ENCODE measurements at places on chromosomes 1 and 21.

DNA sequence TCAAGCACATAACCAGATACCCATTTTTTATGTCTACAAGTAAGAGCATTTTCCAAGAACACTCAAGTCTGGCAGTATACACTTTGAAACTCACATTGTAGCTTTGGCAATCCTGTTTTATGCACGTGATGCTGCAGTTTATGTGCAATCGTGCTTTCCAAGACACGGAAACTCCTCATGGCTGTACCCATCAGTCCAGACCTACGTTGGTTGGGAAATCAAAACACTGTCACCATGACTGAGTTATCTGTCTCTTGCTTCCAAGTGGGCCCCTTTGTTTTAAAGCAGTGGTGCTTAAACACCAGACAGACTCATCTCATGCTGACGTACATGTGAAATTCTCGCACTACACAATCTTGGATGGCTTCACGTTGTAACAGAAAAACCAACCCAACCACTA lies 192.8 kb downstream of the LTN1 start:
- no peak for DNase-seq

DNA sequence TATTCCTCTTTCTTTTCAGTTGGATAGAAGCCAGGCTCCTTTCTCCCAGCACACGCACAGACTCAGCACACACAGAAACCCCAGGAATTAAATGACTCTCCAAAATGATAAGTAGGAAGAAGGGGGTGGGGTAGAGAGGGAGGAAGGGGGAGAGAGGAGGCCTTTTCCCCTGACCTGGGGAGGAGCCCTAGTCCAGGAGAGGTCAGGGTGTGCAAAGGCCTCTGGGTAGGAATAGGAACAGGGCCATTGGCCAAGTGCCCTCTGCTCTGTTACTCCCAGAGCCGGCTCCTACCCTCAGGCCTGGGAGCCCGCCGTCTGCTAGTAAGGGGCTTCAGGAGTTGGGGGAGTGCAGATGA lies 35.6 kb upstream of the PUM1 start:
- no peak for DNase-seq

DNA sequence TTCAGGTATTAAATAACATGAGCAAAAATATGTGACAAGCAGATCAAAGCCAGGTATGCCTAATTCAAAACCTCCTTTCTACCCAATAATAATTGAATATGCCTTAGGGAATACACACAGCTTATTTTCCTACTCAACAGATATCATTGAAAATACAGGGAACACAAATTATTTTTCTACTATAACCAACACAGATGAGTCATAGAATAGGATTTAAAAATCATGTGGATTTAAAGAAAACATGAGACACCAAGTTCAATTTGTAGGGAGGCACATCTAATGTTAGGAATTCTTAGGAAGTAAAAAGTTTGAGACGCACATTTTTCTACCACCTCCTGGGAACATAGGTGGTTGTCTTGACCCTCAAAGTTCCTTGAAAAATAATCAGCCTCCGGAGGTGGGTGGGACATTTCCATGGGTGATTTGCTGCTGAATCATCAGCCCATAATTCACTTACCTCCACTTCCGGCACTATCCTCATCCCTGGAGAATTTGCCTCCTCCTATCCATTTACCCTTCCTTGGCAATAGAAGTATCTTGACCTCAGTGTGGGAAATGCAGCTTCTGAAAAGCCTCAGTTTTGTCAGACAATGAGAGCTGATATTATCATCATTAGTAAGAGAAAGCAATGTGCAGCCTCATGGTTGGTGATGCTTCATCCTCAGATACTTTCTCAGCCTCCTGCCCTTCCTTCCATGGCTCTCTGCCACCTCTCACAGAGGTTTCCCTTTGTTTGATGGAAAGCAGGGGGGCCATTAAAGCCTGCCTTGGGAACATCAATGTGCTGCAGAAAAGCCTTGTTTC lies 33.5 kb upstream of the RGS4 start:
- no peak for DNase-seq

DNA sequence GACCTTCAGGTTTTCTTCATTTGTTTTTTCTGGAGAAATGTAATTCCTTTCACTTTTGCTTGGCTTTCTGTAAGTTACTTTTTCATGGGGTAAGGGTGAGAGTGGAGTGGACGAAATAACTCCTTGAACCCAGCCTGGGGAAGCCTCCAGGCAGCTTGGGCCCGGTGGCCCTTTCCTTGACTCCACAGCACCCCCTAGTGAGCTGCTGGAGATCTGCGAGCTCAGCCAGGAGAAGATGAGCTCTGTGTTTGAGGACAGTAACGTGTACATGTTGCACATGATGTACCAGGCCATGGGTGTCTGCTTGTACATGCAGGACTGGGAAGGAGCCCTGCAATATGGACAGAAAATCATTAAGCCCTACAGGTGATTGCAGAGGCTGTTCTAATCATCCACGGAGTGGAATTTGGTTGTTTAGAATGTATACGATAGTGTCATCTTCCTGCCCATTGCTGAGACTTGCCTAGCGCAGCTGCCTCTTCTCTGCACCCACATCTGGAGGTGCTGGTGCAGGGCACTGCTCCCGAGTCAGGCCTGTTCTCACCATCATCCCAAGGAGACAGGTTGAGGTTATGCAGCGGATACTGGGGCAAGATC lies 51.0 kb downstream of the SMYD2 start:
- DNase-seq = peak; percentile 30

DNA sequence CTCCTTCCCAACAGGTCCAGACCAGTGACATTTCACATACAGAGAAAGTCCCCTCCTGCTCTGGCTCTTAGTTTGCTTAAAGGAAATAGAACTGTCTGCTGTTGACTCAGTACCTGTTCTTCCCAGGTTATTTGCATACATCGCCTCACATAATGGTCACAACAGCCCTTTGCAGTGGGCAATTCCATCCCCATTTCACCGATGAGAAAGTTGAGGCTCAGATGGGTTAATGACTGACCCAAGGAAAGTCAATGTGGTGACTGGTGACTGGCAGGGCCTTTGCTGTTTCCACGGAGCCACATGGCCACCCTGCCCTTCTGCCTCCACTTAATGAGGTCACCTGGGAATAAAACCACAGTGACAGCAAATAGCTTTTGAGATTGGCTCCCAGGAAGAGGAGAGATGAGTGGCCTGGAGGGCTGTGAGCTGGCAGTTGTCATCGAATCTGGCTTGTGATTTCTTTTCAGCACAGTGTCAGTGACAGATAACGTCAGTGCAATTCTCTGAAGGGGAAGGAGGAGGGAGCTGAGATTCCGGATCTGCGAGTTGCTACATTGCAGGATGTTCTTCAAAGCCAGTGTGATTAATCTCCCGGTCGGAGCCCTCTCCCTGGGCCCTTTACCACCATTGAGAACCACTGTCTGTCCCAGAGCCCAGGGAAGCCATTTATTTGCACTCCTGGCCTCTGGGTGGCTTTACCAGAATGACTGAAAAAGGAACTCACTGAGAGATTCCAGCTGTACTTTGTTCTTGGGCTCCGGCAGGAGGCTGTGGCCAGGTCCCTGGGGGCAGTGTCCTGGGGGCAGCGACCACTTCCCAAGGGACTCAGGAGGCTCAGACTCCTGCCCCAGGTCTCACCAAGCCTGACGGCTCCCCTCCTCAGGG lies 117.2 kb downstream of the CNIH3 start:
- DNase-seq = no peak

GRCh38 chr21:46477765-46478164 lies 19.1 kb downstream of the DIP2A start:
- DNase-seq = no peak

- DNase-seq = no peak
Measured at GRCh38 chr1:225899044-225899925, 10.3 kb upstream of the LEFTY1 start.

- DNase-seq = no peak
Measured at GRCh38 chr1:53274541-53275185, 36.3 kb upstream of the MAGOH start.

- DNase-seq = no peak
Measured at GRCh38 chr21:35346697-35347096, 297.6 kb upstream of the RUNX1 start.

DNA sequence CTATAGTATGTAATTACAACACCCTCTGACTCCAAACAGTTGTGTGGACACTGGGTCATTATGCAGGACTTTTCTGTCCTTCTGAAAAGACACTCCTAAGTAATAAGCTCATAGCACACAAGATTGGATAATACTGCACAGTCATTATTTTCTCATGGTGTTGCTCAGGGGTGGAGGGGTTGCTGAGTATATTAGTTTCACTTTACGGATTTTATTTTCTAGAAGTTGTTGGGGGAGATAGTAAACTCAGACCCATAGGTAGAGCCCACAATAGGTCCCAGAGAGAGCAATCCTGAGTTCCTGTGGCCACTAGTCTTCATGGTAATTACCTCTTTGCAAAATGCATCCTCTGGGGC lies 53.4 kb downstream of the DUSP10 start:
- no peak for DNase-seq

GRCh38 chr1:9289711-9290485 lies 2.8 kb upstream of the SPSB1 start:
- DNase-seq = no peak

DNA sequence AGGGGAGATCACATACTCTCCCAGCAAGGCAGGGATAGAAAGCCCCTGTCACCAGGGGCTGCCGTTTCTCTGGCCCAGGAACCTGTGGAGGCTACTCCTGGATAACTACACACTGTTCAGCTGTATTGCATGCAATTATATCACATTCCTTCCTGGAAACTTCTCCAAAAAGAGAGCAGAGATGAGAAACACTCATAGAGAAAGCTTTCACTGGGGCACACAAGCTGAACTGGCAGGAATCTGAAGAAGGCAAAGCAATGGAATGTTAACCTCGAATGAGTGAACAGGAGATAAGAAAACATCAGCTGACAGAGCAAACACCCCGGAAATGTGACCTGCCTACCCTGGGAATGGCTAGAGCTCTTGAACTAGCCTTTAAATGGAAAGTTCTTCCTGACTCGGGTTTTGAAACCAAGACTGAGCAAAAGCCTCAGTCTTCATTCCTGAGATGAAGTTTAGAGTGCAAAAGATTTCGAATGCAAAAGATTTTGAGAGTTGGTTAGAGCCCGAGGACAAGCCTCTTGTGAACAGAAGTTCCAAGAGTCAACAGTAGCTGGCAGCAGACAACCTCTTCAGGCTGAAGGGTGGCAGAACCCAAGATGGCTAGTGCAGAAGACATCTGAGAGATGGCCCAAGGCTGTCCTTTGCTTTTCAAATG lies 32.3 kb downstream of the CCN1 start:
- no peak for DNase-seq

DNA sequence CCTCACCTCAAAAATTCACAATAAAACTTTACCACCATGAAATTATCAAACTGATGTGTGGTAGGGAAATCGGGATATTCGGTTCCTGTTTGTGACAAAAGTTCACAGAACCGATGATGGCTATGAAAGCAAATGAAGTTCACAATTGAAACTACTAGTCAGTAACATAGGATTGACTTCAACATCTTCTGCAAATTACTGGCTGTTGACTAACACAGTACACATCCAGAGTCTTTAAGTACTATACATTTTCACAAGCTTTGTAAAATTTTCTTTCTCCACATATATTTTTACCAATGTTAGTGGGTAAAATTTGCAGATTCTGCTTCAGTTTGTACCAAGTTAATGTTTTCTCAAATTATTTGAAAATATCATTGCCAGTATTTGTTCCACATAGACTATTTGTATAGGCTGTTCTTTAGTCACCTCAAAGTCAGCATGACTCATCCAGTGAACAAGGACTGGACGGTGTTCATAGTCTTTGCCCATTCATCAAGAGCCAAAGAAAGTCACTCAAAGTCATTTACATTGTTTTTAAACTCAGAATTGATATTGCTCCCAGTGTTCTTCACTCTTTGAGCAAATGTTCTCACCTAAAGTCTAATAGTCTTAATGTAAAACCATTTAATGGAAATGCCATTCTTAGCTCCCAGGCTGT lies 213.4 kb downstream of the USP25 start:
- DNase-seq = no peak

GRCh38 chr1:243218059-243218458 lies 37.0 kb downstream of the CEP170 start:
- no peak for DNase-seq

DNA sequence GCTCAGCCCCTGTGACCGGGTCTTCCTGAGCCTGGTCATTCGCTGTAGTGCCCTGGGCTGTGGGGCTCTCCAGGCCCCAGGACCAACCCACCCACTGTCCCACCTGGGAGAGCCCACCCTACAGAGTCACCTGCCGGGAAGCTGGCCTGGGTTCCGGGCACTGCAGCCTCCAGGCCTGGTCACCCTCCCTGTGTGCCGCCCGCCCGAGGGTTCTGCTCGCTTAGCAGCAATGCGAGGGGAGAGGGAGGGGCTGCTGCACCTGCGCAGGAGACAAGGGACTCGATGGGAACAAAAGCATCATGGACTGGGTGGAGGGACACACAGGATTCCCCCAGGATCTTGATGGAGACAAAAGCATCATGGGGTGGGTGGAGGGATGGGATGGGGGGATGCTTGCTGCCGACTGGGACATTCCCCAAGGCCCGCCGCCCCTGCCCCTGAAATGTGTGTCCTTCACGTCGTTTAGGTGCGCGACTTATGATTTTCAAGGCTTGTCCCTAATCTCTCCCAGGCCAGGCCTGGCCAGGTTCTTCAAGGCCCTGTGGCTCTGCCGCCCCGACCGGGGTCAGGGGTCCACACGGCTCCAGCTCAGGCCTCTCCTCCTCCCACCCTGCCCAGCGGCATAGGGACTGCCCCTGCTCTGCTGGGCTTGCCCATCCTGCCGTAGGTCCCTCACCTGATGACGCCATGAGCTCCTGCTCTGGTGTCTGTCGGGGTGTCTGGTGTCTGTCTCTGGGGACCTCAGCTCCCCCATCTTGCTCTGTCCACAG lies 1.7 kb downstream of the KRTAP10-8 start:
- no peak for DNase-seq

DNA sequence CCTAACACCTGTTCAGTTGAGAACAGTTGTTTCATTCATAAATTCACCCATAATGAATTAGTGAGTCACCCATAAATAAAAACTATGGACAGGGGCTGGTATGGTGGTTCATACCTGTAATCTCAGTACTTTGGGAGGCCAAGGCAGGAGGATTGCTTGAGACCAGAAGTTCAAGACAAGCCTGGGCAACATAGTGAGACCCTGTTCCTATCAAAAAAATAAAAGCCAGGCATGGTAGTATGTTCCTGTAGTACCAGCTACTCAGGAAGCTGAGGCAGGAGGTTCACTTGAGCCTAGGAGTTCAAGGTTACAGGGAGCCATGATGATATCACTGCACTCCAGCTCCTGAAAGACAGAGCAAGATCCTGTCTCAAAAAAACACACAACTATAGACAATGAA lies 79.0 kb downstream of the GTF2B start:
- DNase-seq = no peak

DNA sequence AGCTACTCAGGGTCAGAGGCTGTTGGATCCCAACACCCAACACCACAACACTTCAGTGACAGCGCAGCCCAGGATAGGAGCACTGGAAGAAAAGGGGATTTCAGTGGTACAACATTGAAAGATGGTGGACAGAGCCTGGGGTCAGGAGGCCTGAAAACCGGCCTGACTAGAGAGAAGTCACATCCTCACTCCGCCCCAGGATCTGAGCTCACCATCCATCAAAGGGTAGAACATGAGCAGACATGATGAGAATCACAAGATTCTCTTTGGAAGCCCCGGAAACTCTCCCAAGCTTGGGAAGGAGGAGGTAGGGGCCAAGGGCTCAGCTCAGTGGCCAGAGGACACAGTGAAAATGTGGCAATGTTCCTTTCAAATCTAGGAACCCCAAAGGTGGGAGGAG lies 271.3 kb downstream of the NPHP4 start:
- DNase-seq = no peak

All from stimulated activated CD4-positive, alpha-beta T cell treated with anti-CD3 and anti-CD28 coated beads, Interleukin-1b, Interleukin-23, amount 100 ng/mL, for 1 hour (primary cell).